ENCODE measurements at places on chromosomes 12 and 14.

DNA sequence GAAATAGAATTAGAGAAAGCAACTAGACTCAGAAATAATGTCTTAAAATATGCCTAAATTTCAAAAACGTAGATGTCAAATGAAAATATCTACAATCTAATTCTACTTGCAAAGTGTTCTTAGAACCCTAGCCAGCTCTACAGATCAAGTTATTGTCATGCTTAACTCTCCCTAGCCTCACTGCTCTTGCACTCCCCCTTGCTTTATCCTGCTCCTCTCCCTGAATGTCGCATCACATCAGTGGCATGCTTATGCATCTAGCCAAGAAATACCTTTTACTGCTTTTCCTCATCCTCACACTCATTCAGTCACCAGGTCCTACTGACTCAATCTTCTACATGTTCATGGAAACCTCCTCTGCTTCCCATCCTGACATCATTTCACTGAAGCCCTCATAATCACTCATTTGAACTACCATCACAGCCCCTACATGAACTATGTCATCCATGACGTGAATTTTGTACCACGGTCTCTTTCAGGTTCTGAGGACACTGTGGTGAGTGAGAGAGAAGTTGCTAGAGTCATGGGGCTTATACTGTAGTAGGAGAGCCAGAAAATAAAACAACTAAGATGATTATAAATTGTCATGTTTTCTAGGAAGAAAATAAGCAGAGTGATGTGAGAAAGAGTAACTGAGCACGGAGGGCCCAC, 22.6 kb upstream of the CRACR2A start:
- no peak for DNase-seq

- no peak for DNase-seq
Observed at GRCh38 chr12:25942709-25943108, 15.8 kb upstream of the RASSF8 start.

- DNase-seq: no peak
Observed at GRCh38 chr14:46769292-46769691, 117.7 kb upstream of the RPL10L start.

DNA sequence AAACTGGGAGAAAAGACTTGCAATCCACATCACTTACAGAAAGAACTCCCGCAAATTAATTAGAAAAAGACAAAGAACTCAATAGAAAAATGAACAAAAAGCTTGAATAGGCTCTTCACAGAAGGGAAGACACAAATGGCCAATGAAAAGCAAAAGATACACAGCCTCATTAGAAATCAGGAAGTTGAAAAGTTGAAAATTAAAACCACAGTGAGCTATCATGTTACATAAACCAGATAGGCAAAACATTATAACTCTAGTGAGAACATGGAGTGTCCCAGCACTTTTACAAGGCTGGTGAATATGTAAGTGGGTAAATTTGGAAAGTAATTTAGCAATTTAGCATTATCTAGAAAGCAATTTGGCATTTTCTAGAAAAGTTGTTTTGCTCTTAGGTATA, 158.4 kb upstream of the RASSF8 start:
- no peak for DNase-seq

DNA sequence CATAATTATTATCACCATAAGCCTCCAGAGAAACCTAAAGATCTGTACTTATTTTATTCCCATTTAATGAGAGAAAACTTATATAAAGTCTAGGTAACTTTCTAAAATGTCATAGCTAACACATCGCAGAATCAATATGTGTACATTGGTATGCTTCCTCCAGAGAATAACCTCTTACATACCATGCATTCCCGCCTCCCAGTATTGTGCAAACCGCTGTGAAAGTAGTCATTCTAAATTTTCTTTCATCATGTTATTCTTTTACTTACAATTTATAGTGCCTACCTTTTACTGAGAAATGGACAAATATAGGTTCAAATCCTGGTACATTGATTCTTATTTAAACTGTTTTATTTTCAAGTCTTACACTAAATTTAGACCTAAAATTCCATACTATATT, 463.4 kb downstream of the LRFN5 start:
- DNase-seq: no peak

DNA sequence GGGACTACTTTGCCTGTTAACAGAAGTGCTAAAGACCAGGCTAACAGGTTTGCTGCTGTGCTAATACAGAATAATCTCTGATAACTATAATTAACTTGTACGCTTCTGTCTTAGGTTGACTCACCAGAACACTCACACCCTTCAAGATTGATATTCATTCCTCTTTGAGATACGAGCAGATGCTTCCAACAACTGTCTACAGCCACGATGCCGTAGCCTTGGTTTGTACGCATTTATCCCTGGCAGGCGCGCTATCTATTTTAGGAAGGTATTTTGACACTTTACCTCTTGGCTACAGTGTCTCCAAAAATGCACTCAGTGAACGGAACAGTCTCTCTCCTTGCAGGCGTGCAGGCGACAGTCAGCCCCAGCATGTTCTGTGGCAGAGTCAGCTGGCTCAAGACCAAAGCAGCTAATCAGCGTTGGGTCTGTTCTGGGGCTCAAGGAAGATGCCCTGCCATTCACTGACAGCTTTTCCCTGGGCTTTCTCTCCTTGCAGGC, 146.4 kb upstream of the PRICKLE1 start:
- DNase-seq: no peak

DNA sequence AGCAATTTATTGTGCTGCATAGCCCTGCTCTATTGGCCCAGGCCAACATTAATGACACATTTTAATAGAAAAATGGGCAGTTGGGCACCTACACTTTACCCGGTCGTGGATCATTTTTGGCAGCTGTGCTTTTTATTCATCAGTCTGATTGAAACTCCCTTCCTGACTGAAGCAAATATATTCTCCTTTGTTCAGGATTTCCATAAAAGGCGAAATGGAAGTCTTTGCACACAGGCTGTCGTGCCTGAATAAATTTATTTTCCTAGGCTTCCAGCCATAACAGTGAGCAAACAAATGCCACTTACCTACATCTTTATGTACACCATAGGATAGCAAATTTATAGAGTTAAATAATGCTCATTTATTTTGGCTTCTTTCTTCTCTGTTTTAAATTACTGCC, 480.7 kb upstream of the DCN start:
- no peak for DNase-seq

GRCh38 chr12:77601069-77601468, 229.6 kb upstream of the NAV3 start:
- DNase-seq: no peak

- DNase-seq: no peak
Observed at GRCh38 chr12:57001448-57001906, 4.9 kb downstream of the ZBTB39 start.

DNA sequence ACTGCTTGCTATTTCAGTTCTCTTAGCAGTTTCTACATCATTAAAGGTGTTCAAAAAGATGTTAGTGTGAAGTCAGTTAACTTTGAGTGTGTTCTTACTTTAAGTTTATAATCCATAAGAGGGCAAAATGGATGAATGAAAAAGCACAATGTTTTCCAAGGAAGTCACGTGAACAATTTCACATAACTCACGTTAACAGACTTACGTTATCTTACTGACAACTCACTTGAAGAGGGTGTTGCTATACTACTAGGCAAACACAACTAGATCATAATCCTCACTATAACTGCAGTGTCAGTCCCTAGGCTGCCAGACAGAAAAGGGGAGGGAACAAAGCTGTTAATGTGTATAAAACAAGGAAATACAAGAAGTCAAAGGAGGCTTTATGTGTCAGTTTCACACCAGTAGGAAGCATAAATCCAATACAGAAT, 6.4 kb downstream of the SLC2A13 start:
- no peak for DNase-seq

DNA sequence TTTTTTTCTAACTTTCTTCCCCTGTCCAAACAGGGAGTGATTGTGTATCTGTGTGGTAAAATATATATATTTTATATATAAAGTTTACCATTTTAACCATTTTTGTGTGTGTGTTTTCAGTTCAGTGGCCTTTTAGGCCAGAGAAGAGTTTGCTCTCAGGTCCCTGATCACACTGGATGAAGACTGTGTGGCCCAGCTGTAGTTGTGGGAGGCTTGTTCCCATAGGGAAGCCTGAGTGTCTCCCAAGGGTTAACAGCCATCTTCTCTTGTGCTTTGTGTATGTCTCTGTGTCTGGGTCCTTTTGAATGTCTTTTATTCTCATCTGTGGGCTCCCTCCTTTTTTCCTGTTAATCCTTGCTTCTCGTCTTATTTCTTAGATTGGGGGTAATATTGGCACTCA, 23.4 kb downstream of the CGRRF1 start:
- DNase-seq: no peak

DNA sequence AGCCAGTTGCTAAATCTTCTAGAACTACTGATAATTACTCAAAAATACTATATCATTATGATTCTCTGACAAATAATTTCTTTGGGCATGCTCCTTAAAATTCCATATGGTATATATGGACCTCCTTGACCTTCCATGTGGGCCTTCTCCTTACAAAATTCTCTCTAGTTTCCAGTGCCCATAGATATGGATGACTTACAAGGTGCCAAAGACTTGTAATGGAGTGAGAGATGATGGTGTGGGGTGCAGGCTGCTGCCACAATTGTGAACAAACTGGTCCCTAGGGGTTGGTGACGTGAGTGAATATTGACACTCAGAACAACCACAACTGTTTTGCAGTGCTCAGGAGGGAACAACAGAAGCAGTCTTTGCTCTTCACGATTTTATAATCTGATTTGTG, 378.9 kb downstream of the SNAPC1 start:
- no peak for DNase-seq

DNA sequence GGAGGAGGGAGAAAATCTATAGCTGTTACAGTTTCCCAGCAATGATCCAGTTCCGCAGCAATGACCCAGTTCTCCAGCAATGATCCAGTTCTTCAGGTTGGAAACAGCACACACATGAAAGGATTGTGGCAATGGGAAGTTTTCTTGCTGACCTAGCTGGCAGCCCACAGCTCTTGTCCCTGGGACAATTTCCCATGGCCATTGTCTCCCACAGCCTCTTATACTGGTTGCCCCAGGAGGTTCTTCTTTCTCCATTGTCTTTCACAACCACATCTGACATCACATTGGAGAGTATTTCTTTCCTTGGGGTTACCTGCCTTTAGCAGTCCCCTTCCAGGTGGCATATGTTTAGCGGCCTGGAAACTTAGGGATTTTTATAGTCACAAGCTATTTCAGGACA, 209.8 kb upstream of the PLEKHG7 start:
- DNase-seq: no peak

GRCh38 chr12:44098786-44099185, 262.9 kb downstream of the TMEM117 start:
- DNase-seq: no peak

DNA sequence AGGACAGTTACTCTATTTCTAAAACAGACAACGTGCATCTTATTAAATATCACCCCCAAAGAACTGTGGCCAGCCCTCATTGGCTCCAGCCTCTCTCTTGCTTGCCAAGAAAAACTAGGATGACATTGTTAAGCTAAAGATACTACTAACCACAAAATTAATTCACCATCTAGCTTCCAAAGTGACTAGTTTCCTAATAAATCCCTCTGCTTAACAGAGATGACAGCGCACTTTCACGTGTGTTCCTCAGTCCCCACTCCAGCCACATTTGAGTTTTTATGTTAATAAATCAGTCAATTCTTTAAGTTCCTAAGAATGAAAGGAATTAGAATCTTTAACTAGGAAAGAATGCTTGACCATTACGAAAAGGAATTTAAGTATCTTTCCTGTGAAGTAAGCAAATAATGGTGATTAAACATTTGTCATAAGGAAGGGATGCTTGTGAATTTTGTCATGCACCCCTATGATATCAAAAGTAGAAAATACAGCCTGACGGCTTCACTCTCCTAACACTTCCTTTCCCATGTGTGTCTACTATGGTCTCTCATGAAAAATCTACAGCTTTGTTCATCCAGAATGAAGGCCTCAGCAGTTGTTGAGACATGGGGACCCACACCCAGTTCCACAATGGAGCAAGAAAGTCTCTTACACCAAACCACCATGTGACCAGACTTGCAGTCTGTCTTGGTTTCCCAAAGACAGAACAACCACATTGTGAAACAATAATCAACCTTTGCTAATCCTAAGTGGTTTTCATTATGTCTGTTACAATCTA, 8.1 kb downstream of the CORO1C start:
- DNase-seq: no peak

- DNase-seq: no peak
Observed at GRCh38 chr14:77071938-77072388, 26.1 kb upstream of the CIPC start.

- no peak for DNase-seq
Observed at GRCh38 chr12:65534238-65534841, 255.9 kb downstream of the MSRB3 start.

- no peak for DNase-seq
Observed at GRCh38 chr12:124392667-124393413, 97.9 kb downstream of the RFLNA start.

GRCh38 chr12:52191841-52192791, at the start of gene KRT80:
Gene KRT80 (minus strand): TSS chr12:52192014. CDS start chr12:52191902, 112 bp downstream.
- no peak for DNase-seq

DNA sequence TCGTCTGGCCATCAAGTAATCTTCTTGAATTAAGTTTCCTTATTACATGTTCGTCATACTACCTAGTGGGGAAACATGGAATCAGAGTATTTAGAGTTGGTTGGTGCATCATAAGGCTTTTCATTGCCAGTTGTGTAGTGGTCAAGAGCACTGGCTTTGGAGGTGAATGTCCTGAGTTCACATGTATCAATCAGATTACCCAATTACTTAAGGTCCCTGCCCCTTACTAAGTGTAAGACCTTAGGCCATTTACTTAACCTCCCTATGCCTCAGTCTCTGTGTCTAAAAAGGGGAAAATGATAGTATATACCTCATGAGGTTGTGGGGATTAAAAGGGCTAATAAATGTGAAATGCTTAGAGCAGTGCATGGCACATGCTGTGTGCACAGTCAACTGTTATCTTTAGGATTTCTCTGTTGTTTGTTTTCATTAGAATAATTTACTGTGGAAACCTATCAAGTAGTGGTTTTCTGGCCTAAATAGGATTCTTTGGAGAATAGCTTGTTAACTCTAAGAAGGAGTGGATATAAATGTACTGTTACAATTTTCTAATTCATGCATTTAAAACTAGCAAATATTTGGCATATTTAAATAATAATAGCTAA, 27.0 kb downstream of the MSRB3 start:
- DNase-seq: no peak

GRCh38 chr14:101227611-101228594, 324.4 kb upstream of the RTL1 start:
- DNase-seq: no peak

GRCh38 chr14:50892255-50892654, 20.4 kb downstream of the ABHD12B start:
- no peak for DNase-seq

DNA sequence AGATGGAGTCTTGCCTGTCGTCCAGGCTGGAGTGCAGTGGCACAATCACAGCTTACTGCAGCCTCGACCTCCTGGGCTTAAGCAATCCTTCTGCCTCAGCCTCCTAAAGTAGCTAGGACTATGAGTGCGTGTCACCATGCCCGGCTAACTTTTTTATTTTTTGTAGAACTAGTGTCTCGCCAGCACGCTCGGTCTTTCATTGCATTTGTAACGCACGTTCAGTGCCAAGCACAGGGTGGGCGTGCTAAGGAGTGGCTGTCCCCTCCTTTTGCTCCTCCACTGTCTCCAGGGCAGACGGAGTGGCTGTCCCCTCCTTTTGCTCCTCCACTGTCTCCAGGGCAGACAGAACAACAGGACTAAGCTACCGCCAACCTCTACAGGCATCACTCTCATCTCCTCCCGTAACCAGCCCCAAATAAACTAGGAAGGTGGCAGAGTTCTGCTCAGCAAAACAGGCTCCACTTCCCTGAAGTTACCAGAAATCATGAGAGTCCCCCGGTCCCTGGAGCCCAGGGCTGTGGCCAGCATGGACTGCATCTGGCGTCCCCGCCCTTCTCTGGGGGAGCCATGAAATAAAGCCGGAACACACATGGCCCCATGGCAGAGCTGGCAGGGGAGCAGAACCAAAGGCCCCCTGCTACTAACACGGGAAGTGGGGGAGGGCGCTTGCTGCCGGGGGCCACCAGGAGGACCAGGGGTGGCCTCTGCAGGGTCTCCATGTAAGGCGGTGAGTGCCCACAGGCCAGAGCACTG, 60.2 kb downstream of the CCDC88C start:
- no peak for DNase-seq
